ENCODE measurements at places on chromosomes 16 and 17.
A peak's percentile ranks its signal among the peaks of the same experiment; 100 is the strongest.

DNA sequence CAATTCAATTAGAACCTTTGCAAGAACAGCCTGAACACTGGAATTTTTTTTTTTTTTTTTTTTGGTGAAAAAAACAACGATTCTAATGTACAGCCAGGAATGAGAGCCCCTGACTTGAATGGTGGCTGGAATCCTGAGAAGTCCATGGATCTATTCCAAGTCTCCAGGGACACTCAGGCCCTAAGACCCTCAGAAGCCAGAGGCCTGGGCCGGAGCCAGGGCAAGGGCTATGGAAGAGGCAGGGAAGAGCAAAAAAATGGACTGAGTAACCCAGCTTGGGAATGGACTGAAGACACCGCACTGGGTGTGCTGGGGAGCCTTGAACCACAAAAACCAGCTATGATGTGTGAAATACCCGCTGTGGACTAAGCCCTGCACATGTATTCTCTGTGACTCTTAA is 60.3 kb upstream of the LHX1 start:
- DNase-seq = peak; percentile 82

GRCh38 chr16:14321542-14321941 is 250.4 kb downstream of the MRTFB start:
- no peak for DNase-seq

DNA sequence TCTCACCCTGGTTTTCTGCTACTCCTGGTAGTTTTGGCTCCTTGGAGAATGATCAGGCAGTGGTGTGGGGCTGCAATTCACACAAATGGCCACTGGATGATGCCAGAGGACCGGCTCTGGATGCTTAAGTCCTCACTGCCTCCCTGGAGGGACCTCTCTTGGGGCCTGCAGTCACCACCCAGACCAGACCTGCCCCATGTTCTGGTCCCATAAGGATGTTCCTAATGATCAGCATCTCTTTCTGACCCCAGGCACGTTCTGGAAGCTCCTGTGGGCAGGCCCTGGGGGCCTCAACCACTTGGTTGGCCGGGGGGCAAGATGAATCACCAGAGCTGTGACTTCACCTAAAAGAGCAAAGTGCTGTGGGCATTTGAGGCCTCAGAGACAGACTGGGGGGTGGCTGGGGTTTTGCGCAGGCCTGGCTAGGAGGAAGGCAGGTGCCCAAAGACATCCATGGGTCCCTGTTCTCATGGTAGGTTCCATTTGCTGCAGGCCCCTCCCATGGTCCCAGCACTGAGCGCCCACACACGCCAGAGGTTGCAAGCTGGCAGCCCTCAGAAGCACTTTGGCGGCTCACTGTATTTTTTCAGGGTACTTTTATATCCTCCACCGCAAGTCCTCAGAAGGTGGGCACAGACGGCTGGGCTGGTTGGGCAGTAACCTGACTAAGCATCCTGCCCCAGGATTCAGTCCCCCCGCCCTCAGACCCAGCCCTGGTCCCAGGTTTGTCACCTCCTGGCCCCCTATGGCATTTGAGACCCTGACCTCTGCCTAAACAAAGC is 53.2 kb downstream of the NT5M start:
- peak; percentile 70 for DNase-seq

DNA sequence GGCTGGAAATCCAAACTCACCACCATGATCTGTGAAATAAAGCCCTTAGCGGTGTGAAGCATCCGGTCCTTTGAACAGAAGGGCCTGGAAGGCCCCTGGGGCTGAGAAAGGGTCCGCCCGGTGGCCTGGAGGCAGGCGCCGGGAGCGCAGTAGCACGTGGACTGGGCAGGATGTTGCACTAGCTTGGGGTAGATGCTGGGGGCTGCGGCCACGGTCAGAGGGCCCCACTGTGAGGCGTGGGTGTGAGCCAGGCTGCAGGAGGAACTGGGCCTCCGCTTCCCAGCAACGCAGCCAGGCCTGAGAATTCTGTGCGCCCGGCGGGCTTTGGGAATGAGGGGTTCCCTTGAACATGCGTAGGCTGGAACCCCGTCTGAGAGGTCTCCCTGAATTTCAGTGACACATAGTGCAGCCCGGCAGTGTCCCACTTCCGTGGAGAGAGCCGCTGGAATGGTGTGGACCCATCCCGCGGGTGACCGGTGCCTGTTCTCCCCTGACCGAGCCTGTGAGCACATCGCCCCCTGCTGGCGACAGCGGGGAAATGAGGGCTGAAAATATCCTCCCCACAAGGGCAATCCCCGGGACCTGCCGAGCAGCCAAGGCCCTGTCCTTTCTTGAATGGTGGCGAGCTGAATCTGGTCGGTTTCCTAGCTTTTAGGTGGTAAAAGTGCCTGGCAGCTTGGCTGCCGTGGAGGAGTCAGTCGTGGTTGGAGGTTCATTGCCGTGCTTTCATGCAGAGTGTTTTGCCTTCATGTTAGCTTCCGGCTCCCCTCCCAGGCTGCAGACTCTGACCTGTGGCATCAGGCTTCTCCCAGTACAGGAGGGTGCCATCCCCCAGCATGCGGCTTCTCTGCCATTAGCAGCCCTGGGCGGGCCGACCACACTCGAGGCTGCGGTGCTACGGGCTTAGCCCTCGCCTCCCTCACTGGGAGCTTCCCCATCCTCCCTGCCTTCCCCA is 43.8 kb downstream of the DNAJA2 start:
- DNase-seq = peak; percentile 13

GRCh38 chr17:62098623-62099231 is 33.6 kb upstream of the MED13 start:
- DNase-seq = no peak

GRCh38 chr16:6836766-6837165 is 495.9 kb upstream of the RBFOX1 start:
- no peak for DNase-seq

DNA sequence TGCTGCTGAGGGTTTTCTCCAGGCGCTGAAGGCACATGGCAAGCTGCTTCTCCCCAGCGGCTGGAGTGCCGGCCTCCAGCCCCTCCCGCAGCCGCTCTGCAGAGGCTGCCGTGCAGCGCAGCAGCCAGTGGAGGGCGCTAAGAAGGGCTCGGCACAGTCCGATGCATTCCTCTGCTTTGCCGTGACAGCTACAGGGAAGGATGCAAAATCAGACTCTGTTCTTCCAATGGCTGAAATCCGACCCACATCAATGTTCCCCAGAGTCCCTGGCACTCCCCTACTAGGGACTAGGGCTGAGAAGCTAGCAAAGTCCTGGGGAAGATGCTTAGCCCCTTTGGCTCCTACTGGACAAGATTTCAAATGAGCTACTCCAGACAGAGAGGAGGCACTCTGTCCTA is 19.0 kb downstream of the MED24 start:
- DNase-seq = no peak

DNA sequence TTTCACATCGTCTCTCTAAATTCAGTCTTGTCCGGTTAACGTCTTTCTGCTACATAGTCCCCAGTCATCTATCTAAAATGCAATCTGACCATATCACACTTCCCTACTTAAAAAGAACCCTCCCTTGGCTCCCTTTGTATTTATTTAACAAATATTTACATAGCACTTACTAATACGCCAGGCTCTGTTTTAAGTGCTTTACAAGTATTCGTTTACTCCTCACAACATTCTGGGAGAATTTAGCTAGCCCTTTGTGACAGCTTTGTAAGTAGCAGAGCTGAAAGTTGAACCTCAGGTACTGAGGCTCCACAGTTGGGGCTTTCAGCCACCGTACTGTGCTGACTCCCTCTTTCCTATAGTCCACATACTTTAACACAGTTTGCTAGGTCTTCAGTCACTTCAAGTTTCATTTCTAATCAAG is 9.2 kb downstream of the PAFAH1B1 start:
- no peak for DNase-seq

DNA sequence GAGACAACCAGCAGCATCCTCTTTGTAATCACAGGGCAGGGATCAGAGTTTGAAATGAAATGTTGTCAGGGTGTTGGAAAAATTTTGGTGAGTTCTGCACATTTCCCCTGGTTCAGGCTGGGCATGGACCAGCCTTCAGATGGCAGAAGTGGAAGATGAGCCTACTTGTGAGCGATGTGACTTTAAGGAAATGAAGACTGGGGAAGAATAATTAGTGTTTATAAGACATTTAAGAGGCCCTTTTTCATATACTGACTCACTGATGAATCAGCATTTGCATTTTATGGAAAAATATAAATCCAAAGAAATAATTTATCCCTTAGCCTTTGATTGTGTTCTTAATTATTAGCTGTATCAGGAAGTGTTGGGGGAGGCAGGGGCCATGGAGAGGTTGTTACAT is 20.9 kb downstream of the GPR179 start:
- DNase-seq = no peak

DNA sequence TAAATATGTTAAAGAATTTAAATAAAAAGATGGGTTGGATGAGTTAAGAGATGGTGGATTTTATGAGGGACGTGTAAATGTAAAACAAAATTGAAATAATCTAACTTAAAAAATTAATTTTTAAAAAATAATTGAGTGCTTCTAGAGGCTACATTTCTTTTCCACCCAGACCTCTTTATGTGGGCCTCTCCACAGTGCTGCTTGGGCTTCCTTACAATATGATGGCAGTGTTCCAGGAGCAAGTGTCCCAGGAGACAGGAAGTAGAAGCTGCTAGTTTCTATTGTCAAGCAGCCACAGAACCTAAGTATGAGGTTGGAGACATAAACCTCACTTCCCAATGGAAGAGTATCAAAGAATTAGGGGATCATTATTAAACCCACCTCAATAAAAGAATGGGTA is 205.7 kb upstream of the CPHXL start:
- no peak for DNase-seq

GRCh38 chr17:72665852-72666851 is 426.3 kb downstream of the SLC39A11 start:
- no peak for DNase-seq

GRCh38 chr17:42667088-42667951 is 8.2 kb downstream of the TUBG2 start:
- DNase-seq = no peak

GRCh38 chr17:68314916-68315535 is 23.7 kb downstream of the ARSG start:
- peak; percentile 84 for DNase-seq

- DNase-seq = peak; percentile 54
These were observed 16.6 kb upstream of the DLX4 start for GRCh38 chr17:49952209-49952911.

DNA sequence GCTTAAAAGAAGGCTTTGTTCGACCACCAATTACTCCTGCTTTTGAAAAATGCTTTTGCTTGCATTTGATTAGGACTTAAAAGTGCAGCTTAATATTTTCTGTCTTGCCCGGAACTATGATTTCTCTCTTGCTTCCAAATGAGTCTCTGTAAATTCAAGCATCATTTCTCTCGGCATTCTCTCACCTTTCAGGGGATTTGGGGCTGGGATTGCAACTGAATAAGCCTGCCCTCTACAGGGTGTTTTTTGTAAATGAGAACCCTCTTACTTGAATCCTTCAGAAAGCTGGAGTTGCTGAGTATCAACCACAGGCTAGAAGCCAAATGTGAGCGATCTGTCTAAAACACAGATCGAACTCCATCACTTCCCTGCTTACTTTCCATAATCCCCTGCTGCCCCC is 234.6 kb downstream of the TMEM114 start:
- no peak for DNase-seq

- peak; percentile 97 for DNase-seq
These were observed 8.2 kb upstream of the CD300E start for GRCh38 chr17:74631468-74632450.

- peak; percentile 25 for DNase-seq
These were observed 3.7 kb downstream of the VEZF1 start for GRCh38 chr17:57984261-57984890.

DNA sequence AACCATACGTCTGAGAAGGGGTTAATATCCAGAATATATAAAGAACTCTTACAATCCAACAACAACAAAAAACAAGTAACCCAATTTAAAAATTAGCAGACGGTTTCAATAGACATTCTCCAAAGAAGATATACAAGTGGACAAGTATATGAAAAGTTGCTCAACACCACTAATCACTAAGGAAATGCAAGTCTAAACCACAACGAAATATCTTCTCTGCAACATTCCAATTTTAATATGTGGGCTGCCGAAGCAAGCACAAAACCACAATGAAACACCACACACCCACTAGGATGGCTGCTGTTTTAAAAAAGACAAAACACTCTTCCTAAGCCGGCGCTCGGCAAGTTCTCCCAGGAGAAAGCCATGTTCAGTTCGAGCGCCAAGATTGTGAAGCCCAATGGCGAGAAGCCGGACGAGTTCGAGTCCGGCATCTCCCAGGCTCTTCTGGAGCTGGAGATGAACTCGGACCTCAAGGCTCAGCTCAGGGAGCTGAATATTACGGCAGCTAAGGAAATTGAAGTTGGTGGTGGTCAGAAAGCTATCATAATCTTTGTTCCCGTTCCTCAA is 5.9 kb upstream of the SLC13A2 start:
- peak; percentile 82 for DNase-seq

DNA sequence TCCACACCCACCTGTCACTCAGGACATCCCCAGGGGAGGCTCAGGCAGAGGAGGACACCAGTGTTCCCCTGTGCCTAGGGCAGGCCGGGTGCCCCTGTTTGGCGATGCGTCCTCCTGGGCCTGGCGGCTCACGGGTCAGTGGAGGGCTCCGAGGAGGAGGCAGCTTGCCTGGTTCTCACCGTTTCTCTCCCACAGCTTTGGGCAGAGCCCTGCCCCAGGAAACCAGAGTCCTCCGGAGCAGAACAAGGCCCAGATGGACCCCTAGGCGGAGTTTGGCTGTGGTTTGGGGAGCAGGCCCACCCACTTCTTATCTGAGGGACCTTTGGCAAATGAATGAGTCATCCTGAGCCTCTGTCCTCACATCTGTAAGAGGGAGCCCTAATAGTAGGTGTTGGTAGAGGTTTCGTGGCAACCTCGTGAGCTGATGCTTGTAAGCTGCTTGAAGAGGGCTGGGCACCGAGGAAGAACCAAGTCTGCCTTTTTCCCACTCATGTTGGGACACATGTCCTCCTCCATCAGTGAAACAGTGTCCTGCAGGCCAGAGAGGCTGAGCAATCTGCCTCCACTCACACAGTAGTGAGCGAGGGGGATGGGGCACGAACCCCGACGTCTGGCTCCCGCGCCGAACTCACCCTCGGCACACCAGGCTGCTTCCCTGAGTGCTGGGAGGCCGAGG is 247.0 kb upstream of the CIBAR2 start:
- no peak for DNase-seq

GRCh38 chr17:7313088-7313889 is 1.9 kb downstream of the GPS2 start:
- DNase-seq = peak; percentile 22

DNA sequence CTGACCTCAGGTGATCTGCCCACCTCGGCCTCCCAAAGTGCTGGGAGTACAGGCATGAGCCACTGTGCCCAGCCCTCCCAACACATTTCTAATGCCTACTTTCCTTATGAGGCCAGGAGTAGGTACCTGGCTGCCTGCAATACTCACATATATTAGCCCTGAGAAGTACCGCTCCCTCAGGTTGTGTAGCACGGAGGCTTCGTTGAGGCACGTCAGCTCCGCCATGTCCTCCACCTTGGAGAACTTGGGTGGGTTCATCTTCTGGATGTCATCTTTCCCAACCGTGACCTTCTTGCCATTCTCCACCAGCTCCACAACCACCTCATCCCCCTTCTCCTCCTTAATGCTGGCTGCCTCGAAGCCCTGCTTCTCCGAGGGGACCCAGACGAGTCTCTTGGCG is 19.1 kb downstream of the MYH11 start:
- no peak for DNase-seq

DNA sequence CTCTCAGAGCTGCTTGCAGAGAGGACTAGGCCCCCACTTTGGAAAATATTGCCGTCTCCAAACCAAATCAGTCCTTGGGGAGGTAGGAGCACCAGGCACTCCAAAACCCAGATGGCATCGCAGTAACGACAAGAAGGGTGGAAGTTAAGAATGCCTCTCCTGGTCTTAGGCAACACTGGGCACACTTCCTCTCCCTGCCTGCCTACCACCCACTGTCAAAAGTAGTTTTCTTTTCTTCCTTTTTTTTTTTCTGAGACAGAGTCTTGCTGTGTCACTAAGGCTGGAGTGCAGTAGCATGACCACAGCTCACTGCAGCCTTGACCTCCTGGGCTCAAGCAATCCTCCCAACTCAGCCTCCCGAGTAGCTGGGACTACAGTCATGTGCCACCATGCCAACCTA is 47.2 kb downstream of the SRL start:
- DNase-seq = peak; percentile 95
